Panc1 (cell line): ENCODE measurements at places on chromosomes 12 and 14.
A peak's percentile ranks its signal among the peaks of the same experiment; 100 is the strongest.

DNA sequence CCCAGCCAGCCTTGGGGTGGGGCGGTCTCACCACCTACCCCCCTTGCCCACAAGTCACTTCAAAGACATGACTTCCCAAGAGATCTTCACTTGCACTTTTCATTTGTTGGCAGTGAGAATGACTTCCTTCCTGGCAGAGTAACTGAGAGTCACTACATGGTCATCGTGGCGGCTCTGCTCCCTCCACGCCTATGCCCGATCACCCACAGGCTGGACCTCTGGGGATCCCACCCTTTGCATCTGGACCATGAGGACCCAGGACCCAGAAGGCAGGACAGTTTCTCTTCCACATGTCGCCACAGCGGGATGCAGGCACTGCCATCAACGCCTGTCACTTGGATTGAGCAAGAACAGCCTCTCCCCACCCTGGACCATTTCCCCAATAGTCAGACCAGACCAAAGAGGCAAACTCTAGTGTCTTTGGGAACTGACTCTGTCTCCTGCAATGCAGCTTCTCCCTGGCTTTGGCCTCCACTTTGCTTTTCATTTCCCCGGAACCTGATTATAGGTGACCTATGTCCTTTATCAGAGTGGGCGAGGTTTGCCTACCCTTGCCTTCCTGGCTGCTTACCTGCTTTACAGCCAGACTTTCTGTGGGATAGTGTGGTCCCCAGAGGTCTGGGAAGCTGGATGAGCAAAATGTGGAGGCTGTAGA, 3.6 kb downstream of the VDR start:
- no peak for DNase-seq

- no peak for DNase-seq
These were observed 6.3 kb downstream of the SLC11A2 start for GRCh38 chr12:51019927-51020326.

DNA sequence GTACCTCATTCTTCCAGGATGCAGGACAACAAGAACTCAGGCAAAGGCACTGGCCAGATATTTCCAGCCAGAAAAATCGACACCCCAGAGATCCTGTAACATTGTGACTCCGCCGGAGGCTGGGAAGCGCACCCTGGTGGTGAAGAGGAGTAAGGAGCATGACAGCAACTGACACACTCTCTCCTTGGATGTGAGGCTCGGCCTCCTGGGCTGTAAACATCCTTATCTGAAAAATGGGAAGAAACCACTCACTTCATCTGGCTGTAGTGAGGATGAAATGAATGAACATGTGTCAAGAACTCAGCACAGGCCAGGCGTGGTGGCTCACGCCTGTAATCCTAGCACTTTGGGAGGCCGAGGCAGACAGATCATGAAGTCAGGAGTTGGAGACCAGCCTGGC, 27.5 kb downstream of the TCHP start:
- peak; percentile 17 for DNase-seq

DNA sequence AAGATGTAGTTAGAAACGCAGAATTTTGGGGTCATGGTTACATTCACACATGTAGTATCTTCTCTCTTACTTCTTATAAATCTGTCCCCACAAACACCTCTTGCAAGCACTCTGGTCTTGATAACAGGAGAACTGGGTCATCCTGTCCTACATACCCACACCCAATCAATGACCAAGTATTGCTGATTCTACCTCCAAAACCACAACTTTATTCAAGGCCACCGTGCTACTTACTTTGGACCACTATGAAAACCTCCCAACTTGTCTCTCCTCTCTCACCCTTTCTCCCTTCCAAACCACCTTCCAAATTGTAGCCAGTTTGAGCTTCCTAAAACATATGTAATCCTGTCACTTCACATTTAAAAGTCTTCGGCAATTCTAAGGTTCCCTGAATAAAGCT, 5.4 kb downstream of the SERPINA11 start:
- DNase-seq: no peak

GRCh38 chr14:31441273-31442111, 15.8 kb downstream of the DTD2 start:
- no peak for DNase-seq

GRCh38 chr14:88470542-88471440, 84.0 kb downstream of the PTPN21 start:
- no peak for DNase-seq

DNA sequence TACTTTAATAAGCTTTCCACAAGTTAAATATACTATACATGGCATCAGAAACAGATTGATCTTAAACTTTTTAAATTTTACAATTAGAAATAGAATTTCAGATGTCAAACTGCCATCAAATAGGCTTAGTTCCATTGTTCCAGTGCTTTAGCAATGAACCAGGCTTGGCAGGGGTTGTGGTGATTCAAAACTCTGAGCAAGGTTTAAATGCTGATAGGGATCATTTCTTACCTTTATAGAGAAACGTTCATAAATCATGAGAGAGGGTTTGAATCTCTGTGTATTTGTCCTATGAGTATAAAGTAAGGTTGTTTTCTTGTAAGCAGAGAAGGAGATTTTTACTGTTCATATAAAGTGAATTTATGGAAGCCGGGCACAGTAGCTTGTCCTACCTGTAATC, 794.5 kb upstream of the TBX3 start:
- no peak for DNase-seq

GRCh38 chr12:75613981-75614380, 102.6 kb upstream of the KRR1 start:
- no peak for DNase-seq

DNA sequence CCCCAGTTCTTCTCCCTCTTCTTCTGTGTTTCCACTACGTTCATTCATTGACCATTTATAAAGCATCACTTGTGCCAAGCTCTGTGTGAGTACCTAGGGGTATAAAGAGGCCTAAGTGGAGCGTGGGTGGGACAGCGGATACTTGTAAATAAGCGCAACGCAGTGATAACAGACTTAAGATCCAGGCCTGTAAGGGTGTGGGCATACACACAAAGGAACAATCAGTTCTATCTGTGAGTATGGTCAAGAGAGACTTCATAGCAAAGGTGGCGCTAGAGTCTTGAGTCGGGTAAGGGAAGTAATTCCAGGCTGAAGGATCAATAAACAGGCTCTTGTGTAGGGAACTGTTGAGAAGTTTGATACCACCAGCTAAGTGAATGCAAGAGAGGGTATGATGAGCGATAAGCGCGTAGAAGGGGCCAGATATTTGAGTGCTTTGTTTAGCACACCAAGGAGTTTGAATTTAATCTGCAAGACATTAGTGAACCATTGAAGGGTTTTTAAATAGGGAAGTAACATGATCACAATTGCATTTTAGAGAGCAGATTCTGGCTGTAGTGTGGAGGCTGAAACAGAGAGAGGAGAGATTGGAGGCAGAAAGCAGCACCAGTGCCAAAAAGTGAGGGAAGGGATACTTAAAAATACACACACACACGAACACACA, 1.0 kb upstream of the GXYLT1 start:
- DNase-seq: no peak

GRCh38 chr12:31859232-31859977, 99.8 kb upstream of the RESF1 start:
- no peak for DNase-seq

DNA sequence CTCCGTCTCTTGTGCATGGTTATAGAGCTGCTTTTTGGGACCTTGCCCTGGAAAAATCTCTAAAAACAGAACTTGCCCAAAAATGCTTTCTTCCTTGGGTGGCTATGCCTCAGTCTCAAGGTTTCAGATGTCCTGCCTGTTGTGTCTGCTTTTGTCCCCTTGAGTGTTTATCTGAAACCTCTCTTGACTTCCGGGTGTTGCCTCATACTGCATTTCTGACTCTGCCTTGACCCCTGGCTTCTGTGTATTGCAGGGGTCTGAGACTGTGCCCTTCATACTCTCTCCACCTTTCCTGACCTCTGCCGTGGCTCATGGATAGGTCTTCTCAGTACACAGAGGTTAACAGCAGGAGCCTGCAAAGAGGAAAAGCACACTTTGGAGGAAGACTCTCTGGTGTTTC, 124.8 kb upstream of the NTF3 start:
- no peak for DNase-seq

- no peak for DNase-seq
These were observed 1.7 kb upstream of the TNS2 start for GRCh38 chr12:53048033-53048779.

- DNase-seq: no peak
These were observed 355.0 kb downstream of the SNAPC1 start for GRCh38 chr14:62117010-62117750.

DNA sequence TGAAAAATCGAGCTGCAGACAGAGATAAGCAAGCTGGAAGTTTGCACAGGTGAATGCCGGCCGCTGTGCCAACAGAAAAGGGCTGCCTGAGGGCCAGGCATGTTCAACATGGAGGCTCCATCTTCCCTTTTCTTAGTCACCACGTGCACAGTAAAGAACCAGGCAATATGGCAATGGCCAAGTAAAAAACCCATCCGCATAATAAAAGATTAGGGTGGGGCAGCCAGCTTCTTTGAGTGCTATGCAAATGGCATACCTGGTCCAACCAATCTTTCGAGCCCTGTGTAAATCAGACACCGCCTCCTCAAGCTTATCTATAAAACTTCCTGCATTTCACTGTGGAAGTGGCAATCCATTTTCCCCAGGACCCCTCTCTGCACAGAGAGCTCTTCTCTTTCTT, 16.7 kb downstream of the PNP start:
- DNase-seq: no peak

DNA sequence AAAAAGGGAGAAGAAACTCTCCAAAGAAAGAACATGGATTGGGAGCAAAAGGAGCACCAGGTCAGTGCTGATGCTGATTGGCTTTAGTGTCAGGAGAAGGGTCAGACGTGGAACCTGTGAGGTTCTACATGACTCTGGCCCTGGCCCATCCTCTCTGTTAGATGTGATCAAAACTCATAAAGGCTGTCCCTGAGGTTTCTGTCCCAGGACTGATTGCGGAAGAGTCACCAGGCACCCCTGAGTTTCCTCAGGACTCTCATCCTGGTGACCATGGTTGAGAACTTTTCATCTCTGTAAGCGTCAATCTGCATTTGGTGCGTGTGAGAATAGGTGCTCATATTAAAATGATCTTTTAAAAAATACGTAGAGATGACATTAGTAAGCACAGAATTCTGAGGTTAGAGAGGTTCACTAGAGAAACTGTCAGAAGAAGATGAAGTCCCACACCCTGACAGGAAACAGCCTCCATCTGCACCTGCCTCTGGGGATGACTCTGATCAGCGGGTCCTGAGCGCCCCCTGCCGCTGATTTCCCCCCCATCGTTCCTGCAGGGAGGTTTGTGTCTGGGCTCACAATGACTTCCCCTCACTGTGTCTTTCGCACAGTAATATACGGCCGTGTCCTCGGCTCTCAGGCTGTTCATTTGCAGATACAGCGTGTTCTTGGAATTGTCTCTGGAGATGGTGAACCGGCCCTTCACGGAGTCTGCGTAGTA, 741.8 kb downstream of the TMEM121 start:
- DNase-seq: no peak

GRCh38 chr12:94151582-94151981, 3.2 kb downstream of the PLXNC1 start:
- no peak for DNase-seq

GRCh38 chr12:455821-456220, 3.9 kb upstream of the B4GALNT3 start:
- DNase-seq: no peak

DNA sequence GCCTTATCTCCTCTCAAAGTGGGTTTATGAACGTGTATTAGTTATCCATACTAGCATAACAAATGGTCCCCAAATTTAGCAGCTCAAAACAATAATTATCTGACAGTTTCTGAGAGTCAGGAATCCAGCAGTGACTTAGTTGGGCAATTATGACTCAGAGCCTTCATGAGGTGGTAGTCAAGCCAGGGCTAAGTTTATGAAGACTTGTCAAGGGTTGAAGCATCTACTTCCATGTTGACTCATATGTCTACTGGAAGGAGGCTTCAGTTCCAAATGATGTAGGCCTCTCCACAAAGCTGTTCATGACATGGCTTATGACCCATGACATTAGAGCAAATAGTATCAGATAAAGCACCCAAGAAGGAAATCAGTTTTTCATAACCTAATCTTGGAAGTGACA, 73.2 kb downstream of the IPO8 start:
- DNase-seq: no peak

DNA sequence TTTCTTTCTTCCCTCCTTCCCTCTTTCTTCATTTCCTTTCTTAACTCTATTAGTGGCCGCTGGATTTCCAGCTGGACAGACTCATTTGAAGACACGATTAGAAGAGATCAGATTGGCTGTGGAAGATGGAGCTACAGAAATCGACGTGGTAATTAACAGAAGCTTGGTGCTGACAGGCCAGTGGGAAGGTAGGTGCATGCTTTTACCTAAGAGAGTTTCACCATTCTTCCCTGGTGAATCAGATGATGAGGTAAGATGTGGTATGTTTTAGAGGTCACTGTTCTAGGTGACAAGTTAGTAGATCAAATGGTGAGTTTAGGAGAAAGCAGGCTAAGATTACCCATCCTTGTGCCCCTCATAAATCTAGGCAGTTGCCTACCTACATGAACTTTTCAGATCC, 51.6 kb downstream of the DERA start:
- no peak for DNase-seq

- DNase-seq: no peak
These were observed 44.6 kb upstream of the PPP4R3A start for GRCh38 chr14:91554535-91555332.

DNA sequence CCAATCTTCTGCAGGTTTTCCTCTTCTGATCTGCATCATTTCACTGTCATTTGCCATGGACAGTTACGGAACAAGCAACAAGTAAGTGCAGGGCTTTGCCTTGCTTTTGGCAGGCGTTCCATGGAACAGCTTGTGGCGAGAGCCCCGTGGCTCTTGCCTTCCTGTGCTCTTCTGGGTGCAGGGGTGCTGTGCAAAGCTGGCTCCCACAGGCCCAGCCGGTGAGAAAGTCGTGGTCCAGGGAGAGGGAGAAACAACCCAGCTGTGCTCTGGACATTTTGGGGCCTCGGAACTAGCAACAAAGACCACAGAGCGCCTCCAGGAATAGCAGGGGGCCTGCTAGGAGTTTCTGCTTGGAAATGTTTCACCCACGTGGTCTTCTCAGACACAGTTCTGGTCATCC, 164.7 kb downstream of the ADGRD1 start:
- no peak for DNase-seq

DNA sequence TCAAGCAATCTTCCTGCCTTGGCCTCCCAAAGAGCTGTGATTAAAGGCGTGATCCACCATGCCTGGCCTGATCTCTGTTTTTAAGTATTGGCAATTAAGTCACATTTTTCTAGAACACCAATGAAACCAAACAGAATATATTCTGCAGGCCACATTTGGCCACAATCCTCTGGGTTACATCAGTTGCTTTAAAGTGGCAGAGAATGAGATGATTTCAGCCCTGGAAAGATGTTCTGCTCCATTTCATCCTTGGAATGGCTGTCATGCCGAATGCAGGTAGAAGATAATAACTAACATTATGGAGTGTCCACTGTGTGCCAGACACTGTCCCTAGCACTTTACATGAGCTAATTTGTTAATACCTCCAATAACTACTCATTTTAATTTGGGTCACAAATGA, 154.4 kb downstream of the PTPN11 start:
- no peak for DNase-seq

GRCh38 chr14:62778310-62778709, 266.9 kb downstream of the KCNH5 start:
- DNase-seq: no peak
